Activated CD8-positive, alpha-beta memory T cell treated with anti-CD3 and anti-CD28 coated beads, Interleukin-2, amount 50 U/mL, for 48 hours (primary cell): ENCODE measurements at places on chromosomes 5 and 9.

DNA sequence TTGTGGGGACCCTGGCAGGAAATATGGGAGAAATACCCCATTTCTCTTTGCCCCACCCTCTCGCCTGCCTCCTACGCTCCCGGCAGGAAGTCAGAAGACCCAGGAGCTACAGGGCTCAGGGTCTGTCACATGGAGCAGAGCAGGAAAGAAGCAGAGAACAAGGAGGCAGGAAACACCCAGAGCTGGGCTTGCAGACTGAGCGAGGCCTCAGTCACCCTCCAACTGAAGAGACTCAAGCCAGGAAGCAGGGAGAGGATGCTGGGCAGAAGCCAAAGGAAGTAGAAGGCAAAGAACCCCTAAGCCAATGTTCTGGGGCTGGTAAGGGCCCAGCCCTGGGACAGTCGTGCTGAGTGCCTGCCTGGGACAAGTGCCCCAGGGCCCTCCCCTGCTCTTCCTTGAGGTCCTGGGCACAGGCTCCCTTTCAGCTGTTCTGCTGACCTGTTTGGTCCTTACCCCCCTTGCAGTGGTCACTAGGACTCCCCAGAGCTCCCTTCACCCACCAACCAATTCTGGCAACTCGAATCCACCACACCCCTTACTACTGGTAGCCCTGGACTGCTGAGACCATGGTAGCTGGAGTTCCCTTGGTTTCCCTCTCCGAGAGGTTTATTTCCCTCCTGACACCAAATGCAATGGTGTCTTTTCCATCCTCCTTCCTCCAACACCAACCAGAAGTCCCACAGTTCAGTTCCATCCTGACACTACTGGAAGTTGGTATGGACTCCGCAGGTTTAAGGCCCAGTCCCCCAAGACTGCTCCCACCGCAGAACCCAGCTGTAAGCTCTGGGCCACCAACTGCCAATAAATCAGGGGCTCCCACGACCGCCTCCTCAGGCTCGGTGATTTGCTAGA lies 157.5 kb downstream of the COL23A1 start:
- peak; percentile 13 for DNase-seq

DNA sequence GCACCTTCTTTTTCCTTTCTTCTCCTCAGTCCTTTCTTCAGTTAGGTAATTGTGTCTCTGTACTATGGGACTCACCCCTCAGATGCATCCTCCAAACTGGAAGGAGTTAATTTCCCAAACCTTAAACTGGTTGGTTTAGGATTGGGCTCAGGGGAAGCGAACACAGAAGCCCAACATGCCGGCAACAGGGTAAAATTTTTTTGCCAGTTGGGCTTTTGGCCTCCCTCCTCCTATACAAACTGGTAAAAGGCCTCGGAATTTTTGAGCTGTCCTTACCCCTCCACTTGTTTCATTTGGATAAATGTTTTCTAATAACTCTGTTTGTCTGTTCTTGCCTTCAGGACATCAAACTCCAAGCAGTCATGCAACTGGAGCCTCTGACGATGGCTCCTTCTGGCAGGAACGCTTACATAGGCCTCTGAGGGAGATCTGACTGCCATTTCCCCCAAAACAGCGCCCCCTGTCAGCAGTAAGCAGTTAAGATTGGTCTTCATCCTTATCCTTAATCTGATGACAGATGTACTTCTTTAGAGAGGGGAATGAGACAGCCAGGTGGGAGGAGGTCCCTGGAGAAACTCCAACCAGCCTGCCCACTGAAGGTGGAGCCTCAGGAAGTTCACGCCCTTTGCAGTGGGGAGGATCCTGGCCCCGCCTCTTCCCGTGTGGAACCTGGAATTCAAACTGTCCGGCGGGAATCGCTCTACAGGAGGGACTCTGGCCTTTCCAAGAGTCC lies 57.8 kb upstream of the SPINK5 start:
- no peak for DNase-seq

- DNase-seq, result no peak
Measured at GRCh38 chr5:172509405-172509781, 55.1 kb upstream of the SH3PXD2B start.

DNA sequence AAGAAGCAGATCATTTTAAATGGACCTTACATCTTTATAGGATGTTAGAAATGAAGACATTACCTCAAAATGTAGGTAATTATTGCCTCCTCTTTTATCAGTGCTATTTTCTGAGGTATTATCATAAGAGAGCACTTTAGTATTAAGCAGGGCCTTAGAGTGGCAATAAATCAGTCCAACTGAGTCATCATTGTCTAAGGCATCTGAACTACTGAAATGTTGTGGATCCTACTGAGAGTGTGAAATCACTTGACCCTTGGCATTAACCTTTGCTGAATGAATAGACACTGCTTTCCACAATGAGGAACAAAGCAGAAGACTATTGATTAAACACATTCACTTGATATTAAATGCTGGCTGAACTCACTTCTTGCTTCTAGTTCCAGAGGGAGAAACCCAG lies 224.6 kb upstream of the ARRDC3 start:
- DNase-seq, result no peak

- no peak for DNase-seq
Measured at GRCh38 chr9:106976772-106977171, 113.8 kb downstream of the ZNF462 start.

DNA sequence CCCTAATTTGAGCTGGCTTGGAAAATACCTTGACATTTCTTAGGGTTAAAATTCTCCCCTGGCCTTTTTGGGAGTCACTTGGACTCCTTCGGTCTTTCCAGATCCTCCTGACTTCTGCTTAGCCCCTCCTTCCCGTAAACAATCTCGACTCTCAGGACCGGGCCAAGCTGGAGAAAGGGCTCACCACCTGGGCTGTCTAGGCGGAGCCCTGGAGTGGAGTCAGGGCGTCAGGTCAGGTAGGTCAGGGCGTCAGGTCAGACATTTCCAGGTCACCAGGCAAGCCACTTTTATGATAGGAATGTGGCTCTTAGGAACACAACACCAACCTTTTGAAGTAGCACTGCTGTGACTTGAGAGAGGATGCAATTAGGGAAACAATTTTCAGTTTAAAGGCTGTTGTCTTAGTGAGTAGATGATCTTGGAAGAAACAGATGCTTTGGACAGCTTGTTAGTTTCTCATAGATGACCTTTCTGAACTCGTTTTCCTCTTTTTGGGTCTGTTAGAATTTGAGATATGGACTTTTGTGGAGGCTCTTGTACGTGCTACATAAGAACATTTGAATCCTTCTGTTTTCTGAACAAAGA lies 12.8 kb downstream of the OSTF1 start:
- DNase-seq, result no peak

- no peak for DNase-seq
Measured at GRCh38 chr9:75233011-75233410, 144.7 kb downstream of the OSTF1 start.

DNA sequence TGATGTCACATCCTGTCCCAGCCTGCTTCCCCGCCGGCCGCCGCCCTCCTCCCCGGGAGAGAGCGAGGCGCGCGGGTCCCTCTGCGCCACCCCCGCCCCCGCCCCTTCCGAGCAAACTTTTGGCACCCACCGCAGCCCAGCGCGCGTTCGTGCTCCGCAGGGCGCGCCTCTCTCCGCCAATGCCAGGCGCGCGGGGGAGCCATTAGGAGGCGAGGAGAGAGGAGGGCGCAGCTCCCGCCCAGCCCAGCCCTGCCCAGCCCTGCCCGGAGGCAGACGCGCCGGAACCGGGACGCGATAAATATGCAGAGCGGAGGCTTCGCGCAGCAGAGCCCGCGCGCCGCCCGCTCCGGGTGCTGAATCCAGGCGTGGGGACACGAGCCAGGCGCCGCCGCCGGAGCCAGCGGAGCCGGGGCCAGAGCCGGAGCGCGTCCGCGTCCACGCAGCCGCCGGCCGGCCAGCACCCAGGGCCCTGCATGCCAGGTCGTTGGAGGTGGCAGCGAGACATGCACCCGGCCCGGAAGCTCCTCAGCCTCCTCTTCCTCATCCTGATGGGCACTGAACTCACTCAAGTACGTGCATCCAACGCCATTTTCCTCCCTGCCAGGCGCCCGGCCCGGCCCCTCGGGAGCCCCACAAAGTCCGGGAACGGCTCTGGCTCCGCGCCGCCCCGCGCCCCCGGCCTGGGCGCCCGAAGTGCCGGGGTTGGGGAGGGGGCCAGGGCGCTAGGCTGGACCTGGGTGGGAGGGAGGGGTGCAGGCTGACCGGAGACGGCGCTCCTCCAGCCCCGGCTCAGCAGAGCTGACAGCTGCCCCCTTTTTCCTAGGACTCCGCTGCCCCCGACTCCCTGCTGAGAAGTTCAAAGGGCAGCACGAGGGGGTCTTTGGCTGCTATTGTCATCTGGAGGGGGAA lies 12.0 kb upstream of the OLFM1 start:
- peak; percentile 29 for DNase-seq

- DNase-seq, result no peak
Measured at GRCh38 chr5:178413988-178414387, 176.2 kb downstream of the COL23A1 start.

GRCh38 chr5:40223884-40224402 lies 455.8 kb upstream of the PTGER4 start:
- DNase-seq, result no peak
